ENCODE measurements at places on chromosomes 12 and 14.

- peak; percentile 29 for DNase-seq
These were observed 7.3 kb upstream of the KIF26A start for GRCh38 chr14:104130974-104131651.

- DNase-seq: peak; percentile 12
These were observed 59.1 kb upstream of the SLC6A13 start for GRCh38 chr12:321606-322326.

GRCh38 chr12:64270411-64270810, 48.3 kb upstream of the KICS2 start:
- no peak for DNase-seq

DNA sequence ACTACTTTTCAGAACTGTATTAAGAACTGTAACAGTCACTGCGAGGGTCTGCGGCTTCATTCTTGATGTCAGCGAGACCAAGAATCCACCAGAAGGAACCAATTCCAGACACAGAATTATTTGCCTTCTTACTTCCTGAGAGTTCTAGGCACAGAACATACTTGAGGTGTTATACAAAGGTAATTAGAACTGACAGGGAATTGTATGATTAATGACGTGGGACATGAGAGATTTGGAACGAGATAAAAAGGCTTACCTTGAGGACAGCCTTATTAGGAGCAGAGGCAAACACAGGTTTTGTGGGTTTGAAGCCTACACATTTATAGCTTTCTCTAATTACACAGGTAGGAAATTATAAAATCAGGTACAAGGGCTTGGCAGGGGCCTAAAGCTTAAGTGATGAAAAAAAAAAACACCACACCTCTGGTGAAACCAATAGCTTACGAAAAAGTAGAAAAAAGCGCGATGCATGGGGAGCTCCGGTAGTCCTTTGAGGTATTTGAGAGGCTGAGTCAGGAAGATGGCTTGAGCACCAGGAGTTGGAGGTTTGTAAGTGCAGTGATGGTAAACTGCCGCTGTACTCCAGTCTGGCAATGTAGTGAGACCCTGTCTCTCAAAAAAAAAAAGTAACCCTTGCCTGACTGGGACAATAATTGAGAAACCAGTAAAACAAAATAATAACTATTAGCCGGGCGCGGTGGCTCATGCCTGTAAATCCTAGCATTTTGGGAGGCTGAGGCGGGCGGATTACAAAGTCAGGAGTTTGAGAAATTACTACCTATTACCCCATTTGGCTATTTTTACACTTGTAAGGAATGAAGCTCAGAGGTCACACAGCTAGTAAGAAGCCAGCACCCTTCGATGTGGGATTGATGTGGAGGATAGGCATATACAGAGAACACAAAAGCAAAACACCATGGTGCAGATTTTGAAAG, 795 bp upstream of the ACOT2 start:
- DNase-seq: peak; percentile 43

GRCh38 chr14:97074456-97074855, 277.3 kb downstream of the VRK1 start:
- no peak for DNase-seq

DNA sequence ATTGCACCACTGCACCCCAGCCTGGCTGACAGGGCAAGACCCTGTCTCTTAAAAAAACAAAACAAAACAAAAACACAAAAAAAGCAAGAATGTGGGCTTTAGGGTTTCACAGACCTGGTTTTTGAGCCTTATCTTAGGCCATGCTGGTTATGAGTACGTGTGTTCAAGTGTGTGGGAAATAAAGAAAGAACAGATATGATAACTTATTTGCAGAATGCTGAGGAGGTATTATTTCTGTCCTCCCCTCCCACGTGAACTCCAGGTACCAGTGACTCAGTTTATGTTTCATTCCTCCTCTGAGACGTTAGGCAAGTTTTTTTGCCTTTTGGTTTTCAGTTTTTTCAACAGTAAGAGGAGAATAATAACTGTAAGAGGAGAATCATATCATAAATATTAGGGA, 49.3 kb downstream of the PCNX1 start:
- DNase-seq: no peak

DNA sequence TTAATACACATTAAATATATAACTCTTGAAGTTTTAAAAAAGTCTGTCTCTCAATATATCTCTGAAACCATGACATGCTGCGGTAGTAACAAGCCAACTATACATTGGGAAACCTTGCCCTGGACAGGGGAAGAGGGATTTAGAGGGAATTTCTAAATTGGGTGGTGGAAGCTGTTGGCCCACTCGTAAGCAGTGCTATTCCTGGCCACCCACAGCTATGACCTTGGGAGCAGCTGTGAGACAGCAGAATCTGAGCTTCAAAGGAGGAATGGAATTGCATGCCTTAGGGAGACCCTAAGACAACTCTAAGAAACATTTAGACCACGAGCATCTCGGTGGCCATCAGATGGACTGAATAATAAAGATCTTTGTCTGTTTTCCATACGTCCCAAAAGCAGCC, 15.8 kb upstream of the GCH1 start:
- DNase-seq: no peak

DNA sequence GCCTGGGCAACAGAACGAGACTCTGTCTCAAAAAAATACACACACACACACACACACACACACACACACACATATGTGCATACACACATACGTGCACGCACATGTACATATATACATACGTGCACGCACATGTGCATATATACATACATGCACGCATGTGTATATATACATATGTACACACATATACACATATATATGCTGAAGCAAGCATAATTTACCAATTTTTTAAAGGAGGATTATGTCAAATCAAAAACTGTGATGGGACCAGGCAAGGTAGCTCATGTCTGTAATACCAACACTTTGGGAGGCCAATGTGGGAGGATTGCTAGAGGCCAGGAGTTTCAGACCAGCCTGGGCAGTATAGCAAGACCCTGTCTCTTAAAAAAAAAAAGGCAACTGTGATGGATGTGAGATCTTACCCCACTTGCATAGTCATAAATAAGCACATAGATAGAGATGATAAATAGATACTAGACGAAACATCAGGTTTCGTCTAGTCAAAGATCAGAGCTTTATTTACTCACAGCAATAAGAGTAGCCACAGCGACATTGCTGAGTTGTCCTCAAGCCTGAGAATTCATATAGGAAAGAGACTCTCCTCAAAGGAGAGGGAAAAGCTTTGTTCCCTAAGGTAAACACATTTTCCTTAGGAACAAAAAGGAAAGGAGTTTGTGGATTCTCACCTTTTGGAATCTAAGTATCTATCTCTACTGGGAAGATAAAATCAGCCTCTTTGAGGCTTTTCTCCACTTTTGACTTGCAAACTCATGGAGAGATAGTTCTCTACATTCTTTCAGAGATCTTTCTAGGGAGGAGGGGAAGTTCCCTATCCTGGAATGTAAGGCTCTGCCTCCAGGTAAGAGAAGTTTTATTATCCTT, 74.7 kb upstream of the AMN1 start:
- no peak for DNase-seq

DNA sequence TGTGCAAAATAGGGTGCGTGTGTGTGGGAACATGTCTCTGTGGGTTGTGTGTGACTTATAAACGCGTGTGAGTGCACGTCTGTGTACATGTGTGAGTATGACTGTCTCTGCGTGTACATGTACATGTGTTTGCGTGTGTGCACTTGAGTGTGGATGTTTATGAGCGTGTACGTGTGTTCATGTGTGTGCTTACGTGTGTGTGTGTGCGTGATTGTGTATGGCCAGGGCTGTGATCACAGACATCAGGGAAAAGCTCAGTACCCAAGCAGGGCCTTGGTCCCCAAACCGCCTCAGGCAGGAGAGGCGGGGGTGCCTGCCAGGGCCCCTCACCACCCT, 326.3 kb upstream of the DIO3 start:
- DNase-seq: no peak

GRCh38 chr12:29752121-29752520, 31.6 kb downstream of the TMTC1 start:
- DNase-seq: no peak

DNA sequence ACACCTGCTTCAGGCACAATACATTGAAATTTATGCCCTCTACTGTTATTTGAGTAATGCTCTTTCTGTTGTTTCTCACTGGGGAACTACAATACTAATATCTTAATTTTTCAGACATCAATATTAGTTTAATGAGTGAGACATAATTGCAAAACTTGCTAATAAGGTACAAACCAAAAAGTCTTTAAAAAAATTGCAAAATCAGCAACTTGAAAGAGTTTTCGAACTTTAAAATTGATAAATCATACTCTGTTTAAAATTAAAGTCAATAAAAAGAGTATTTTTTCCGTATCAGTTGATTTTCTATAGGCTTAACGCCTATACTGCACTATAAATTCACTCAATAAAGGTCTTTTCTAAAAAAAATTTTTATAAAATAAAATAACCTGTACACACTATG, 1735.9 kb upstream of the SEL1L start:
- DNase-seq: no peak

DNA sequence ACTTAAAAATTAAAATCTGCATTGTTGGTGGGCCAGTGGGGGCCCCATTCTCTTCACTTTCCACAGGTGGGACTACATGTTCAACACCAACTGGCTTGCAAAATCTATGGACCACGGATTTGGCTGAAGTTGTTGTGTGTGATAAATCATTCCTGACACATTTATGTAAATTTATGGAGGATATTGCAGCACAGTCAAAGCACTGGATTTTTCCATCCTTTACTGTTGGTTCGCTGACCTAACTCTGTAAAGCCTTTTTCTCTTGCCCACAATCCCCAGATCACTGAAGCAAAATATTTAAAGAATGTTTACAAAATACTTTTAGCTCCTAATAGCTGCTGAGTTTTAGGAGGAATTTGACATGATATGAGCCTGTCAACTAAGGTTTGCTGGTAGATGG, 219.7 kb upstream of the PRICKLE1 start:
- no peak for DNase-seq

DNA sequence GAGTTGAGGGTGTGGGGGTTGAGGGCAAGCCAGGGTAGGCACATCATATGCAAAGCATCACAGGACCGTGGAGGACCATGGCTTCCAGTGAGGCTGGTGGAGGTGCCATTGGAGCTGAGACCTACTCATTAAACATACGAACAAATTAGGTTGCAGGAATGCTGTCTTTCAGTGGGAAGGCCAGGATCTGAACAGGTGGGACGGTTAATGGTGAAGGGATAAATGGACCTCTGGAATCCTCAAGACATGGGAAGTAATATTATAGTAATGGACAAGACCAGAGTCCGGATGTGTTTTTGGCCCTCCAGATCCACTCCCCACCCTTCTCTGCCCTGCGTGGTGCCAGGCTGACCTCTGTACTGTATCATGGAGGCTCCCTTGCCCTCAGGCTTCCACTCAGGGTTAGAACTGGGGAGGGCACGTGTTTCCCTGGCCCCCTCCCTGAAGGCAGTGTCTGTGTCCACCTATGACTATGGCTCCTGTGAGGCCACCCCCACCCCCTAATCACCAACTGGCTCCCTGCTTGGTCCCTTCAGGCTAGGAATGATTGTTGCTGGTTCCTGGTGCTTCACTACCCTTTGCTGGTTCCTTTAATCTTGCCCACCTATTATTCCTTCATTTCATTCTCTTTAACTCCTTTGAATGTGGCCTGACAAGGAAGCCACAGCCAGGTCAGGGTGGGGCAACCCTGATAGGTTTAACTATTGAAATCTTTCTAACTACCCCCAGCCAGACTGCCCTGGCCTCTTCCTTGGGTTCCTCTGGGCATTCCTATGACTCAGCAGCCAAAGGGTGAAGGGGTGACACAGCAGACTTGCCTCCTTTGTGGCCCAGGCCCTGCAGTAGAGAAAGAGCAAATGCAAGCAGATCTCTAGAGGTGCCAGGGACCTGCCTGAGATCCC, 10.7 kb downstream of the DHRS2 start:
- DNase-seq: peak; percentile 15

- DNase-seq: no peak
These were observed 973.1 kb downstream of the SLC16A7 start for GRCh38 chr12:60568914-60569313.

GRCh38 chr14:71675900-71676287, 256.3 kb upstream of the RGS6 start:
- DNase-seq: no peak

GRCh38 chr12:109309381-109310246, 530 bp upstream of the FOXN4 start:
- peak; percentile 32 for DNase-seq

DNA sequence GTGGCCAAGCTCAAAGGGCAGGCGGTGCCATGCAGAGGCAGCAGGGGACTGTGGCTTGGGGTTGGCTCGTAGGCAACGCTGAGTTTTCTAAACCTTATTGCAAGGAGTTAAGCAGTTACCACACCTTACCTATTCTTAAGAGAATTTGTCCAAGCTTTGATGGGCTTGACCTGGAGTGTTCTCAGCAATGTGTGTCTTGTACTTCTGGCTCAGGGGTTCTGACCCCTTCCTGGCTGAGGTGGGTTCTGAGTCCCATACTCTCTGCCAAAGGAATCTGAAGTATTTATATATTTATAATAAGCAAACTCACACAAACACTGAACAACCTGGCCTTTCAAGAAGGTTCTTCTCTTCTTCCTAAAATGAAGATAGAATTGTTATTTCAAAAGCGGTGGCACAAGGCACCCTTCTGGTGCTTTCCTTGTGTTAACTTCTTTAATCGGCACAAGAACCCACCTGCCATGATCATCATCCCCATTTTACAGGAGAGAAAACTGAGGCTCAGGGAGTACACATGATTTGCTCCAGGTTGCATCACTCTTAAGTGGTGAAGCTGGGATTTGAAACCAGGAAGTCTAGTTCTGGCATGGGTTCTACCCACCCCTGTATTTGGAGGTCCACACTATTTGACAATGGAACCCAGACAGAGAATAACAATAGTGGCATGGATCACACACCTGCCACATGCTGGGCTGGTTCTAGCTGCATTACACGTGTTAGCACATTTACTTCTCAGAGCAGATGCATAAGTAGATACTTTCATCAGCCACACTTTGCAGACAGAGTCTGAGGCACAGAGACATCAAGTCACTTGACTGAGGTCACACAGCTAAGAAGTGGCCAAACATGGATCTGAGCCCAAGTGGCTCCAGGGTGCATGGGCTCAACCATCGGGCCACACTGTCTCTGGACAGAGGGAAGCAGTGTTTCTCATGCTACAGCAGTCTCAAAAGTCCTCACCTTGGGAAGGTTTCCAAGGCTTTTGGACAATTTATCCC, 224.0 kb downstream of the AACS start:
- no peak for DNase-seq

GRCh38 chr12:124348659-124349380, 53.9 kb downstream of the RFLNA start:
- DNase-seq: no peak

DNA sequence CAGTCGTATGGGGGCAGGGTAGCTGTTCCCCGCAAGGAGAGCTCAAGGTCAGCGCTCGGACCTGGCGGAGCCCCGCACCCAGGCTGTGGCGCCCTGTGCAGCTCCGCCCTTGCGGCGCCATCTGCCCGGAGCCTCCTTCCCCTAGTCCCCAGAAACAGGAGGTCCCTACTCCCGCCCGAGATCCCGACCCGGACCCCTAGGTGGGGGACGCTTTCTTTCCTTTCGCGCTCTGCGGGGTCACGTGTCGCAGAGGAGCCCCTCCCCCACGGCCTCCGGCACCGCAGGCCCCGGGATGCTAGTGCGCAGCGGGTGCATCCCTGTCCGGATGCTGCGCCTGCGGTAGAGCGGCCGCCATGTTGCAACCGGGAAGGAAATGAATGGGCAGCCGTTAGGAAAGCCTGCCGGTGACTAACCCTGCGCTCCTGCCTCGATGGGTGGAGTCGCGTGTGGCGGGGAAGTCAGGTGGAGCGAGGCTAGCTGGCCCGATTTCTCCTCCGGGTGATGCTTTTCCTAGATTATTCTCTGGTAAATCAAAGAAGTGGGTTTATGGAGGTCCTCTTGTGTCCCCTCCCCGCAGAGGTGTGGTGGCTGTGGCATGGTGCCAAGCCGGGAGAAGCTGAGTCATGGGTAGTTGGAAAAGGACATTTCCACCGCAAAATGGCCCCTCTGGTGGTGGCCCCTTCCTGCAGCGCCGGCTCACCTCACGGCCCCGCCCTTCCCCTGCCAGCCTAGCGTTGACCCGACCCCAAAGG, 804 bp downstream of the GAPDH start:
- peak; percentile 82 for DNase-seq

All from activated CD8-positive, alpha-beta T cell treated with anti-CD3 and anti-CD28 coated beads for 36 hours (primary cell).